Activated CD4-positive, alpha-beta T cell treated with anti-CD3 and anti-CD28 coated beads, Interleukin-2, amount 10 ng/mL, durations not matched to agents 7 days and 5 days (primary cell): ENCODE measurements at places on chromosomes 2 and 18.

GRCh38 chr2:44618251-44619023, 256.7 kb downstream of the CAMKMT start:
- DNase-seq = no peak

DNA sequence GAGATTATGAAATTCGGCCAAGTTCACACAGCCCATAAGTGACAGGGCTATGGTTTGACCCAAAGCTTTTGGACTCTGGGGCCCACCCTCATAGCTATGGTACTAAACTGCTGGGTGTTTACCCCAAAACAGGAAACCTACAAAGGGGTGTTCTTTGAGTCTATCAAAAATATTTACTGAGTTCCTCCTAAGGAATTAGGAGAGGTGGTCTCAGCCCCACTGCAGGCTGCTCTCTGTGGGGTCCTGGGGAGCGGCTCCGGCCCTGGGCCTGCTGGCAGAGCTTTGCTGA, 45.5 kb downstream of the SDC1 start:
- DNase-seq = no peak

- DNase-seq = no peak
Observed at GRCh38 chr2:75292826-75293225, 93.5 kb upstream of the TACR1 start.

DNA sequence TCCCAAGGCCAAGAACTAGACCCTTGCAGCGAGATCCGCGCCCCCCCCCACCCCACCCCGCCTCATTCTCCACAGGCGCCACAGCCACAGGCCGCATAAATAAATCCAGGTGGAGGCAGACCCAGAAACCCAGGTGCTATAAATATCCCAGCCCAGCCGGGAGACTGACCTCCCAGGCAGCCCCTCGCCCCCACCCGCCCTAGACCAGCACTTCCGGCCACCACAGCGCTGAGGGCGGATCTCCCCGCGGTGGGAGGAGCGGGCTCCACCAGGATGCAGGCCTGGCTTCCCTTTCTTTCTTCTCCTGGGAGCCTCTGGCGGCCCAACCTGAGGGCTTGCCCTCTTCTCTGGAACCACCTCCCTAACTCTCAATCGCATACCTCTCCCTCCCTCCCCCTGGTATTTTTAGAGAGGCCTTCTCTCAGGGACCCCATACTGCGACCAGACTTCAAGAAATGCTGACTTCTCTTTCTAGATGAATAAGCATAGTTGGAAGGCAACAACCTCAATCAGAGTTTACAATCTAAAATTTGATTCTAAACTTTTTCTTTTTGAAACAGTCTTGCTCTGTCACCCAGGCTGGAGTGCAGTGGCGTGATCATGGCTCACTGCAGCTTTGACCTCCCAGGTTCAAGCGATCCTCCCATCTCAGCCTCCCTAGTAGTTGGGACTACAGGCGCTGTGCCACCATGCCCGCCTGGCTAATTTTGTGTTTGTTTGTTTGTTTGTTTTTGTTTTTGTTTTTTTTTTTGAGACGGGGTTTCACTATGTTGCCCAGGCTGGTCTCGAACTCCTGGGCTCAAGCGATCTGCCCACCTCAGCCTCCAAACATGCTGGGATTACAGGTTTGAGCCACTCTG, 55.0 kb downstream of the PKDCC start:
- DNase-seq = peak; percentile 48

DNA sequence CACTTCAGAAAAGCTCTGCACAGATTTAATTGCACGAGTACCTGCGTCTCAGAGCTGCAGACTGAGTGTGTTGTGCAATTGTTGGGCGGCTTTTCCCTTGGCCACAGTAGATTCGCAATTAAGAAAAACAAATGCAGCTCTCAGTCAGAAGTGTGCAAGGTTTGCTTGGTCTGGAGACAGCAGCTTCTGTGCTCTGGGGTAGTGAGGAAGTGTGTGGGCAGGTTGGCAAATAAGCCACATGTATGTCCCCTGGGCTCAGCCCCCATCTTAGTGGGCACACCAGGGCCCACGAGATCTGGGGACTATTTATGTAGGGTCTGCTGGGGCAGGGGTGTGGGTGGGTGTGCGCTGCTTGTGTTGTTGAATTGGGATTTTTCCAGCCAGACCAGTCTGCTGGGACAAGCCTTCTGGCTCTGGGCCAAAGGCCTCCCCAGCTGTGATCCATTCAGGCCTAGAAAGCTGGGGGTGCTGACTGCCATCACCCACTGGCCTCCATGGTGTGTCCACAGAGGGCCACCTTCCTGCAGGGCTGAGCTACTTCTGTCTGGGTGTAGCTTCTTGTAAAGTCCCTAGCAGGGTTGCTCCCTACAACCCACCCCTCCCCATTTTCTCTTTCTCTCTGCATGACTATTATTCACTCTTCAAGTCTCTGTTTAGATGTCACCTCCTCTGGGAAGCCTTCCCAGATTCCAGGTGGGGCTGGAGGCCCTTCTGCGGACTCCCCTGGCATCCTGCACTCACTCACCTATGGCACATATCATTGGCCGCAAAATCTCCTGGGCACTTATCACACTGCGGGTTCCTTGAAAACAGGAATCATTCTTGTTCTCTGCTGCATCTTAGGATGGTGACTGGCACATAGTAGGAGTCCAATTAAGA, 67.8 kb downstream of the ODC1 start:
- no peak for DNase-seq

DNA sequence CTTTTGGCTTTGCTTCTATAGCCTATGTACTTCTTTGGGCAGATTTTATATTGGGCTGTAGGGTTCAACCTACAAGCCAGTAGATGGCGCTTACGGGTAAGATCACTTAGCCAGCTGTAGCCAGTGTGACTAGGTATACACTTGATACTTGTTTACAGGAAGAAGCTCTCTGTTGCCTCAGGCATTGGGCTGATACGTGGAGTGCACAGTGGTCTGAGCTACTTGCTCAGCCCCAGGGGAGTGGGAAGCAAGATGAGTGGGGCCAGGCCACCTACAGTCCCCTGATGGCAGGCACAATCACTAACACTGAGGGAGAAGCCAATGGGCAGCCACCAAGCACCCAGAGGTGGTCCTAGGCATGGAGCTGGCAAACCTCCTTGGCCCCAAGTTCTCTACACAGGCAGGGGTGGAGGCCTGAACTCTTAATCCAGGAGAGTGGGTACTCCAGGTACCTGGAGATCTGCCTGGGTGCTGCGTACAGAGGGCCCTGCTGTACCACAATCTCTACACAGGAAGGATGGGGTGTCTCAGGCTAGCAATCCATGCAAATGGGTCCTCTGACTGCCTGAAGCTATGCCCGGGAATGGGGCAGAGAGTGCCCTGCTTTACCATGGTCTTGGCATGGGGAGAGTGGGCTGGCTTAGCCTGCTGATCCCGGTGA, 122.2 kb downstream of the NCOA1 start:
- peak; percentile 62 for DNase-seq

- no peak for DNase-seq
Observed at GRCh38 chr18:8177330-8178016, 431.8 kb upstream of the RAB12 start.

DNA sequence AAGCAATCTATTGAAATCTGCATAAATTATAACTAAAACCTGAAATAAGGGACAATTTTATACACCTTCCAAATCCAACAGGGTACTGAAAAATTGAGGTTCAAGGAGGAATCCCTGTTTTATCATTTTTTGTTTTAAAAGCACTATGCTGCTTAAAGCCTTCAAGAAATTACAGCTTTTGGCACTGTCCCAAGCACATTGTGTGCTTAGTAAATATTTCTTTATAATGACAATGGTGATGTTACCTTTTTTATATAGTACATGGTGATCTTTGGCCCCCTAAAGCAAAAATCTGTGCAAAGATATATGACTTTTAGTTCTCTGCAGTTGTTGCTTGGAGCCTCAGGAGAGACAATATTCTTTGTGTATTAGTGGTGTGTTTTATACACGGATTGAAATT, 71.6 kb upstream of the EFEMP1 start:
- DNase-seq = no peak

GRCh38 chr2:36798724-36799123, 102.2 kb downstream of the VIT start:
- DNase-seq = no peak

GRCh38 chr2:58899692-58900091, 658.6 kb upstream of the FANCL start:
- DNase-seq = no peak

GRCh38 chr18:13217466-13217961, 1.0 kb upstream of the LDLRAD4 start:
- DNase-seq = peak; percentile 52

DNA sequence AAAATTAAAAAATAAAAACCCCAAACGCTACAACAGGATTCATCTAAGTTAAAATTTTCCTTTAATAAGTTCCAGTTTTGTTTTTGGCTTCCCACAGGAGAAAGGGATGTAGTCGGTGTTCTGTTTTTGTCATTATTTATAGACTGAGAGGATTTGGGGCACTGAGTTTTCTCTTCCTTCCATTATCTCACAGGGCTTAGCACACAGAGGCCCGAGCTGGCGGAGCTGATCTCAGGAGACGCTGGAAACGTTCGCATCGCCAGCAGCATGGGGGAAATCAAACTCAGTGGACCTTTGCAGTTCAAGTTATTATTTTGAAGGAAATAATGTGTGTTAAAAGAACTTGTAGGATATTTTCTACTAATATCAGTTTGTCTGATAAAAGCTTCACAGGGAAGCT, 669.7 kb upstream of the SALL3 start:
- no peak for DNase-seq
